Fibroblast of lung (primary cell): ENCODE measurements at places on chromosomes 13 and 19. TPM values are rescaled to one million over a fixed set of nuclear protein-coding genes. Genes with fewer than 3 reads are reported as not detected.

The ZNF575 gene
- 0.26 and 0.33 TPM in 2 replicates for total RNA-seq

The LAIR1 gene
- not detected in 2 replicates for total RNA-seq

The USHBP1 gene
- under 0.01 TPM in 1 of 2 replicates, not detected in the other for total RNA-seq

The CEACAM4 gene
- total RNA-seq, result not detected in 2 replicates

The RAB3A gene
- total RNA-seq, result 0.77 and 2.0 TPM in 2 replicates

The CYP2F1 gene
- total RNA-seq, result not detected in 2 replicates

The CRLF1 gene
- 2.3 and 2.5 TPM in 2 replicates for total RNA-seq

The KLK2 gene
- total RNA-seq, result not detected in 2 replicates

The NLRP5 gene
- not detected in 2 replicates for total RNA-seq

The ZNF20 gene
- 4.6 and 8.6 TPM in 2 replicates for total RNA-seq

The CACNG6 gene
- total RNA-seq, result under 0.01 TPM in 1 of 2 replicates, not detected in the other

The ELSPBP1 gene
- not detected in 2 replicates for total RNA-seq

The KIR2DL3 gene
- total RNA-seq, result not detected in 2 replicates

The TMEM86B gene
- 1.3 TPM in 2 replicates for total RNA-seq

The CYP4F22 gene
- not detected in 2 replicates for total RNA-seq

The ZNF155 gene
- total RNA-seq, result 9.0 and 12.2 TPM in 2 replicates

The LRRC25 gene
- 1.2 and 4.6 TPM in 2 replicates for total RNA-seq

The SIGLEC8 gene
- total RNA-seq, result not detected in 2 replicates

The ERICH6B gene
- total RNA-seq, result not detected in 2 replicates

The LHB gene
- total RNA-seq, result not detected in 2 replicates

The BRCA2 gene
- 2.1 and 4.5 TPM in 2 replicates for total RNA-seq

The LILRA2 gene
- total RNA-seq, result not detected in 2 replicates

The PSG6 gene
- total RNA-seq, result 0.17 TPM in 1 of 2 replicates, not detected in the other

The ZNF491 gene
- 3.3 and 5.8 TPM in 2 replicates for total RNA-seq

The TEX101 gene
- not detected in 2 replicates for total RNA-seq

The RUBCNL gene
- 3.6 and 4.1 TPM in 2 replicates for total RNA-seq

The SMAD9 gene
- 2.6 and 4.8 TPM in 2 replicates for total RNA-seq

The GARIN5A gene
- 0.51 and 0.66 TPM in 2 replicates for total RNA-seq

The ZNF570 gene
- total RNA-seq, result 11.7 and 13.4 TPM in 2 replicates

The DACH1 gene
- total RNA-seq, result 0.26 and 0.33 TPM in 2 replicates

The EXOC3L2 gene
- under 0.01 TPM in 1 of 2 replicates, not detected in the other for total RNA-seq

The ZNF471 gene
- total RNA-seq, result 4.4 and 9.2 TPM in 2 replicates

The CEACAM6 gene
- not detected in 2 replicates for total RNA-seq

The ATCAY gene
- total RNA-seq, result not detected in 2 replicates

The PSG11 gene
- not detected in 2 replicates for total RNA-seq

The CGB2 gene
- total RNA-seq, result not detected in 2 replicates

The LILRB3 gene
- total RNA-seq, result not detected in 2 replicates

The NLRP4 gene
- not detected in 2 replicates for total RNA-seq

The KIR2DL1 gene
- total RNA-seq, result not detected in 2 replicates

The TSEN34 gene
- 57.8 and 61.6 TPM in 2 replicates for total RNA-seq

The ZNF429 gene
- 5.4 and 5.6 TPM in 2 replicates for total RNA-seq

The UPK1A gene
- not detected in 2 replicates for total RNA-seq

The DNAAF3 gene
- total RNA-seq, result under 0.01 and 0.17 TPM in 2 replicates

The RCBTB1 gene
- 29.8 and 42.6 TPM in 2 replicates for total RNA-seq
